M059J (cell line): ENCODE measurements at places on chromosomes 12 and 14.

GRCh38 chr12:7959701-7960121, 23.7 kb upstream of the SLC2A3 start:
- DNase-seq, result peak; percentile 88

DNA sequence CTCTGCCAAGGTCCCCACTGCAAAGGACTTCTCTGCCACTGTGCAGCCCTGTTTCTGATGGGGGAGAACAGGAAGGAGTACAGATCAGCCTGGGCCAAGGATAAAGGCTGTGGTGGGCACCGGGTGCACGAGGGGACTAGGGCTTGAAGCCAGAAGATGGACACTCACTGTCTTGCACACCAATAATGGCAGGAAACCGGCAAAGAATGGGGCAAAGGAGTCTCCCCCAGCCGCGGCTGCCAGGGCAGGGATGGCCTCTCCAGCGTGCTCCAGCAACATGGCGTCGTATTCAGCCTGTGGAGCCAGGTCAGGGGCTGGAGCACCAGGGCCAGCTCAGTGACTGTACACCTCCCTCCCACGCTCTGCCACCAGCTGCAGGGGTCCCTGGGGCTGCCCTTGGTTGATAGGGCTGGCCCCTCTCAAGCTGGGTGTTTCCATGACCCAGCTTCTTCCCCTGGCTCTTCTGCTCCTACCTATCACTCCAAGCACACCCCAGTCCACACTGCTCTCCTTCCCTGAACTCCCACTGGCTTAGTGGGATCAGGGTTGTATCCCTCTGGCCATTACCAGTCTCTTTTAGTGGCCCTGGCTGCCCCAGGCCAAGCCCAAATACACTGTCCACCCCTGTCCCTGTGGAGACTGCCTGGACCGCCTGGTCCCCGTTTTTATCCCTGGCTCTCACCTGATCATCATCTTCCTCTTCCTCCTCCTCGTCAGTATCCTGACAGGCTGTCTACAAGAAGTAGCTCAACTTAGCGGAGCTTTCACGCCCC, 6.3 kb downstream of the IPO4 start:
- no peak for DNase-seq

DNA sequence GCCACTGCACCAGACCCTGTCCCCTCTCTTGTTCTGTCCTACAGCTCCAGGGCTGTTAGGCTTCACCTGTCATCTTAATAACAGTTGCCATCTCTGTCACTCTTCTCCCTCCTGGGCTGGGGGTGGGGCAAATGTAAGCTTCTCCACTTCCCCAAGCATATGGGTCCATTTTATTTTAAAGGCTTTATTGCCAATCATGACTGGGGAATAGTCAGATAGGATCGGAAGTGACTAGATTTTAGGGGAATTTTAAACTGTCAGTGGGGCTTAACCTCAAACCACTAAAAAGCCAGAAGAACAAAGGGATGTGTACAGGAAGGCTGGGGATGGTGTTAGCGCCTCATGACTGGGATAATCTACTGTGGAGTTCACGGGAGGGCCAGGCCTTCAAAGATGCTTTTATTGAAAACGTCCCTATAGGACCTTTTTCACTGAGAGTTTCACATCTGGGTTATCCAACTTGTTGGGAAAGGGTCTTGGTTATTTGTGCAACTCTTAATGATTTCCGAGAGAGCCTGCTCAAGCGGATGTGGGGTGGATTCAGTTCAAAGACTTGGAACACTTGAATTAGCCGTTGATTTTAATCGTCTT, 41.6 kb downstream of the CHST11 start:
- peak; percentile 72 for DNase-seq

DNA sequence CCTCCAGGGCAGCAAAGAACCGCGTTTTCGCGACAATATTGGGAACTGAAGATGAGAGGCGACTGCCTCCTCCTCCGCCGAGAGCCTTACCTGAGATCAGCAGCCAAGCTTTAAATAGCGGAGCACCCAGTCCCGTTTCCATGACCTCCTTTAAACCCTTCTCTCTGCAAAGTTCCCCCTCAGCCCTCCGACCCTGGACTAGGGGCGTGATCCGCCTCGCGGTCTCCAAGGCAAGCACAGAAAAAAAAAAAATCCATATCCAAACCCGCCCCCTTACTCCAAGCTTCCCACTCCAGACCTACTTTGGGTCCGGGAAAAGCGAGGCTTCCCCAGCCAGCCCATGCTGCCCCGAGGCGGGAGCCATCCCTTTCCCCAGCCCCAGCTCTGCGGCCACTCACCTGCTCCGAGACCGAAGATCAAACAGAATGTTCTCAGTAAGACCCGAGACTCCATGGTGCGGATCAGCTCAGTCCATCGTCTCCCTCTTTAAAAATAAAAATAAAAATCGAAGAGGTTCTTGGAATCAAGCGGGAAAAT, 630 bp downstream of the NELL2 start:
- DNase-seq, result no peak

GRCh38 chr14:48876806-48877340, 709.3 kb downstream of the RPS29 start:
- DNase-seq, result no peak

- peak; percentile 91 for DNase-seq
Observed at GRCh38 chr12:52207895-52208294, 16.1 kb upstream of the KRT80 start.

DNA sequence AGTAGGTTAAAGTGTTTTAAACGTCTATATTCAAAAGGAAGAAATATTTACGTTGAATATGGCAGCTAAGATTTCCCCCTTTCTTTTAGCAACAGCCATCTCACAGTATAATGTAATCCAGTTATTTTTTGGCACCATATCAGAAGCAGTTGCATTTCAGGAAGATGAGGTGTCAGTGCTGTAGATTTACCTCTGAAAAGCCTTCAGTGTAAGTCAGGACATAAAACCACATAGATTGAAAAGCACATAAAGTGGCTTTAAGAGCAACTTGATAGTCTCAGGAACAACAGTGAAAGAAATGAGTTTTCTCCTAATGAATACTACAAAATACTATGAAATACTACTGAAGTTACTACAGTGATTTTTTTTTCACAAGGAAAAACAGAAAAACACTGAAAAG, 6.9 kb downstream of the MLH3 start:
- DNase-seq, result peak; percentile 77

DNA sequence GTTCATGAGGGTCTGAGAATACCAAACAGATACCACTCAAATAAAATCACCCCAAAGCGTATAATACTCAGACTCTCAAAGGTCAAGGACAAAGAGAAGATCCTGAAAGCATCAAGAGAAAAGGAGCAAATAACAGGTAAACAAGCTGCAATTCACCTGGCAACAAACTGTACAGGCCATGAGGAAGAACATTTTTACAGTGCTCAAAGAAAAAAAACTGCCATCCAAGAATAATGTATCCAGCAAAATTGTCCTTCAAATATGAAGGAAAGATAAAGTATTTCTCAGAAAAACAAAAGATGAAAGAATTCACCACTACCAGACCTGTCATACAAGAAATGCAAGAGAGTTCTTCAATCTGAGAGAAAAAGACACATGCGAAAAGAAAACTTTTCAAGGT, 206.4 kb downstream of the PTPRO start:
- no peak for DNase-seq

- peak; percentile 9 for DNase-seq
Observed at GRCh38 chr12:113796066-113796827, 169.9 kb downstream of the RBM19 start.
